ENCODE measurements at places on chromosomes 11 and 22. TPM values are rescaled to one million over a fixed set of nuclear protein-coding genes. Genes with fewer than 3 reads are reported as not detected.

DNA sequence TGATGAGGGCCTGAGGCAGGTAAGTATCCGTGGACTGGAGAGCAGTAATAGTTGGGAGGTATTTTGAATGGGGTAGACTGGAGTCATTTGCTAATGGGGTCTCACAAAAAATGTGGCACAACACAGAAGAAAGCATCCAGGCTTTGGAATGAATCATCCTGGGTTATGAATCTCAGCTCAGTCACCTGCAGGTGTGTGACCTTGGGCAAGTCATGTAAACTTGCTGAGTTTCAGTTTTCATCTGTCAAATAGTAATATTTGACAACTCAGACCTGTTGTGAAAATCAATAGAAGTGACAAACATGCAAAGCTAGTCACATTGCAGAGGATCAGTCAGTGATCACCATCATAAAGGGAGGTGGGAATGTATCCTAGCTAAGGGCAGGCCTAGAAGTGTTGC, 232.0 kb upstream of the TENM4 start:
- no peaks in the 10 kb centered on the region for H3K36me3 ChIP-seq
- no peak for DNase-seq
- H3K27me3 ChIP-seq = no peaks in the 10 kb centered on the region
- no peak overlapping the region for H3K27ac ChIP-seq
- no peaks in the 10 kb centered on the region for H3K4me1 ChIP-seq
- no peak overlapping the region for H3K4me3 ChIP-seq

DNA sequence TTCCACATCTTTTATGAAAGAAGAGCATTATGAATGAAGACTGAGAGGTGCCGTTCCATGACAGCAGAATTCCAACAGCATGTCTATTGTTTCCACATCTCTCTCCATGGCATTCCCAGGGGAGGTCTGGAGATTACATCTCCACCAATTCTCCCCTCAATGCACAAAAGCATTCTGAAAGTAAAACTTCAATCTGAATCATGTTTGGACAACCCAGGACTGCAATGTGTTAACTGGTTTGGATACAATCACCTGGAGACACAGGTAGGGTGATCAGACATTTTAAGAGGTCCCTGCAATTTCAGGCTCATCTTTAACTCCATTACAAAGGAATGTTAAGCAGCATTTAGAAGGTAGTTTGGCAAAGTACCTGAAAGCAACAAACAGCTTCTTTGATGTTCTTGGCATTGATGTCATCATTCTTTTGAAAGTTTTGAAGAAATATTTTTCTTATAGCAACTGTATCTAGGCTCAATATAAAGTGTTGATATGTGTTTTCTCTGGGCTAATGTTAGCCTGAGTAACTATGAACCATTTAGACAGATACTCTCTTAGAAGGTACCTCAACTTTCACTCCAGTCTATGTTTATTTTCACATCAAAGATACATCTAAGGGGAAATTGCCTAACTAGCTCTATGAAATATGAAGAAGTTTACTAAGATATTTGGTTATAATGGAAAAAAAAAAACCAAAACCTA, 181.4 kb upstream of the MTMR2 start:
- H3K4me3 ChIP-seq = no peak overlapping the region
- H3K36me3 ChIP-seq = peaks cover 11% of the 10 kb centered on the region
- H3K4me1 ChIP-seq = peaks cover 49% of the 10 kb centered on the region
- no peaks in the 10 kb centered on the region for H3K27me3 ChIP-seq

- no peaks in the 10 kb centered on the region for H3K36me3 ChIP-seq
- H3K4me1 ChIP-seq = peaks cover 34% of the 10 kb centered on the region
- peak overlapping the region; percentile 1 for H3K4me3 ChIP-seq
- peaks cover 10% of the 10 kb centered on the region for H3K27me3 ChIP-seq
Observed at GRCh38 chr11:32088117-32088941, 2.5 kb upstream of the RCN1 start.

DNA sequence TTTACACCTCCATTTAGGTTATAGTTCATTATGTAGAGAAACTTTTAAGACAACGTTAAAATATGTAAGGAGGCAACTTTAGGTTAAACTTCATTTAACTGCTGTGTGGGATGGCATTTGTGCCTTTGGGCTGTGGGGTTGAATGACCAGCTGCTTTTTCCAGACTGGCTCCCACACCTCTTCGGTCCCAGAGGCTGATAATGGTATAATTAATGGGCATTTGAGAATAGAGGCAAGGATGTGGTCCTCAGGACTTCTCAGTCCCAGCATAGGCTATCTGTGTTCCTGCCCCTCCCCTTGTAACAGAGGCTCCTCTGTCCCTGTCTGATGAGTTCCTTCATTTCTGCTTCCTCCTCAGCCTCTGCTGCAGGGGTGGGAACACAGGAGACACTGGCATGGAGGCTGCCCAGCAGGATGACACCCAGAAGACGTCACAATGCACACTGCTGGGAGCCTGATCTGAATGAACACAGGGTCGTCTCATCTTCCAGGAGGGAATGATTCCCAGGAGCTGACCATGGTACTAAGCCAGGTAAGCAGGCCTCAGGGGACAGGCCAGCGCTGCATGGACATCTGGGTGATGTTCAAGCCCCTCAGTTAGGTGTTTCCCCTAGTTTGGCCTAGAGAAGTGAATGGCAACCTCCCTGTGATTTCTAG, 17.1 kb upstream of the GNAZ start:
- no peaks in the 10 kb centered on the region for H3K36me3 ChIP-seq
- H3K27me3 ChIP-seq = peaks cover 21% of the 10 kb centered on the region
- H3K27ac ChIP-seq = no peak overlapping the region
- no peak overlapping the region for H3K4me3 ChIP-seq

DNA sequence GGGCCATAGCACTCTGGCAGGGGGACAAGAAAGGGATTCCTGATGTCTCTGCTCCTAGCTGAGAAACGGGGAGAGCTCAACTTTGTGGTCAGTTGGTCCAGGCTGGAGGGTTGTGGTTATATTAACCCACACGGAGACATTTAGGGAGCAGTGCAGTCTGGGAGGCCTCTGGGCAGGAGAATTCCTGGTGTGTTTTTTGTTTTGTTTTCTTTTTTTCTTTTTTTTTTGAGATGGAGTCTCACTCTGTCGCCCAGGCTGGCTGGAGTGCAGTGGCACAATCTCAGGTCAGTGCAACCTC, 88.0 kb upstream of the SHISAL1 start:
- no peak overlapping the region for H3K4me3 ChIP-seq
- DNase-seq = no peak
- no peaks in the 10 kb centered on the region for H3K36me3 ChIP-seq
- H3K27me3 ChIP-seq = no peaks in the 10 kb centered on the region
- H3K4me1 ChIP-seq = no peaks in the 10 kb centered on the region

- no peaks in the 10 kb centered on the region for H3K27me3 ChIP-seq
- no peak overlapping the region for H3K4me3 ChIP-seq
- H3K36me3 ChIP-seq = no peaks in the 10 kb centered on the region
- H3K27ac ChIP-seq = no peak overlapping the region
Observed at GRCh38 chr11:44939673-44940395, 10.8 kb downstream of the TP53I11 start.

- no peak overlapping the region for H3K27ac ChIP-seq
- H3K4me3 ChIP-seq = no peak overlapping the region
- peaks cover 8% of the 10 kb centered on the region for H3K27me3 ChIP-seq
- no peaks in the 10 kb centered on the region for H3K36me3 ChIP-seq
Observed at GRCh38 chr22:32233091-32233490, 22.1 kb downstream of the SLC5A4 start.

GRCh38 chr11:102955624-102956023, at the start of gene MMP13:
Gene MMP13 (minus strand): TSS chr11:102955732. CDS start chr11:102955705, 27 bp downstream.
- no peaks in the 10 kb centered on the region for H3K36me3 ChIP-seq
- no peak within 1 kb of the TSS for H3K4me3 ChIP-seq
- H3K27me3 ChIP-seq = peaks cover 5% of the 10 kb centered on the region

GRCh38 chr11:120199613-120200012, 11.2 kb upstream of the OAF start:
- no peaks in the 10 kb centered on the region for H3K4me1 ChIP-seq
- no peak overlapping the region for H3K27ac ChIP-seq
- no peak overlapping the region for H3K4me3 ChIP-seq
- H3K27me3 ChIP-seq = peaks cover 5% of the 10 kb centered on the region

- H3K4me3 ChIP-seq = no peak overlapping the region
- H3K4me1 ChIP-seq = peaks cover 3% of the 10 kb centered on the region
- H3K27me3 ChIP-seq = no peaks in the 10 kb centered on the region
- H3K36me3 ChIP-seq = peaks cover 3% of the 10 kb centered on the region
- DNase-seq = no peak
- H3K27ac ChIP-seq = no peak overlapping the region
Observed at GRCh38 chr11:118536726-118537125, 5.7 kb downstream of the TMEM25 start.

DNA sequence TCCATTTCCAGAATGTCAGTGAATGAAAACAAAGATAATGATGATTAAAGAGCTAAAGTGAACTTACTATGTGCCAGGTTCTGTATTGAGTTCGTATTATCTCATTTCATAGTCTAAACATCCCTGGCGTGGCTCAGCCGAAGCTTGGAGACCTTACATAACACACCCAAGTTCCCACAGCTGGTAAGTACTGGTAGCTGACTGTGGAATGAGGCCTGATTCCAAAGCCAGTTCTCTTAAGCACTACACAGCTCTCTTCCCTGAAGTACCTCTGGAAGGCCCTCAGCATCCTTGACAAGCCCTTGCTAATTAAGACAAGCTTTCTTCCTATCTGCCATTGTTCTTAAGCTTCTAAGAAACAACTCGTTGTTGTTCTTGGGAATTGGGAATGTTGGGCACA, 28.6 kb upstream of the NCAM1 start:
- no peaks in the 10 kb centered on the region for H3K36me3 ChIP-seq
- H3K27ac ChIP-seq = no peak overlapping the region
- no peak for DNase-seq
- H3K4me1 ChIP-seq = no peaks in the 10 kb centered on the region
- H3K4me3 ChIP-seq = no peak overlapping the region

GRCh38 chr11:19627566-19627965, 85.1 kb upstream of the NAV2 start:
- DNase-seq = no peak
- H3K4me3 ChIP-seq = no peak overlapping the region
- H3K27ac ChIP-seq = no peak overlapping the region

DNA sequence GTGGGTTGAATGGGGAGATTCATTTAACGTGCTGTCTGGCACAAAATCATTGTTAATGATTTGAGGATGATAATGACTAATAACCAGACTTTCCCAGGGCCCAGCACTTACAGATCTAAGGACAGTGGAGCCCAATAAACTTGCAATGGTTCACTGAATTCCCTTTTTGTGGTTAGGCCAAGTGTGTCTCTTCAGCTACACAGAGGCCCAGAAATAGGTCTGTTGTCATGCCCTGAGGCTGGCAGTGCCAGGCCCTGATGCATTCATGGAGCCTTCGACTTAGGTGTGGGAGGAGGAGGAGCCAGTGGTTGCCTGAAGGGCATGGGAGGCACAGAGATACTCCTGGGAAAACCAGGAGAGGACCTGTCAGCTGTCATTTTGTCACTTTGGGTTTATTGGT, 56.1 kb downstream of the KIAA1671 start:
- H3K4me1 ChIP-seq = no peaks in the 10 kb centered on the region
- DNase-seq = no peak
- H3K27ac ChIP-seq = no peak overlapping the region
- H3K4me3 ChIP-seq = no peak overlapping the region

DNA sequence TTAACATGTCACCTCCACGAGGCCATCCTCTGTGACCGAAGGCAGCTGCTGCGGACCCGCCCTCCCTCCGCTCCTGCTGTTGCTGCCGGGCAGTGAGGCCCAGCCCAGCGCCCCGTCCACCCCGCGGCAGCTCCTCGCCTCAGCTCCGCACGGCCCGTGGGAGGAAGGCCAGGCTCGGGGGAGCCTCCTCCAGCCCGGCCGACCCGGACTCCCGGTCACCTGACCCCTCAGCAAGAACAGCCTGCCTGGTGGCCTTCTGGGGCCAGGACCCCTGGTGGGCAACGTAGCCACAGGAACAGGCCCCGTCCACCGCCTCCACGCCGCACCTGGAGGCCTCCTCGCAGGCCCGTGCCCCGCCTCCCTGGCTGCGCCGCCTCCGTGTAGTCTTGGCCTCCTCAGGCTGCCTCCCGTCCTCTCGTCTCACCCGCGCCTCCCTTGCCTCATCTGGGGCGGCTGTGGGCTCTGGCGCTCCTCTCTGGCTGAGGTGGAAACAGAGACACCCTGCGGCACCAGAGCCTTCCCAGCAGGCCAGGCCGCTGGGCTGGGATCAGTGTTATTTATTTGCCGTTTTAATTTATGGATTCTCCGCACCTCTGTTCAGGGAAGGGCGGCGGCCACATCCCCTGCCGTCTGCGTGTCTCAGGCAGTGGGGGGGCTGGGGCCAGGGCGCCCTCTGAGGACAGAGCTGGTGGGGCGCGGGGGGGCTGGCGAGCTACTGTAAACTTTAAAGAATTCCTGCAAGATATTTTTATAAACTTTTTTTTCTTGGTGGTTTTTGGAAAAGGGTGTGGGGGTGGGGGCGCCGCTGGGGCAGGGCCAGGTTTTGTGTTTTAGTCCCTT, 25.4 kb downstream of the MOB2 start:
- no peak overlapping the region for H3K4me3 ChIP-seq
- no peaks in the 10 kb centered on the region for H3K4me1 ChIP-seq
- H3K27me3 ChIP-seq = no peaks in the 10 kb centered on the region
- no peak overlapping the region for H3K27ac ChIP-seq

- H3K27me3 ChIP-seq = peaks cover 8% of the 10 kb centered on the region
- no peak for DNase-seq
- no peaks in the 10 kb centered on the region for H3K36me3 ChIP-seq
- peaks cover 9% of the 10 kb centered on the region for H3K4me1 ChIP-seq
- H3K27ac ChIP-seq = no peak overlapping the region
Observed at GRCh38 chr11:17410606-17411379, 22.3 kb upstream of the KCNJ11 start.

DNA sequence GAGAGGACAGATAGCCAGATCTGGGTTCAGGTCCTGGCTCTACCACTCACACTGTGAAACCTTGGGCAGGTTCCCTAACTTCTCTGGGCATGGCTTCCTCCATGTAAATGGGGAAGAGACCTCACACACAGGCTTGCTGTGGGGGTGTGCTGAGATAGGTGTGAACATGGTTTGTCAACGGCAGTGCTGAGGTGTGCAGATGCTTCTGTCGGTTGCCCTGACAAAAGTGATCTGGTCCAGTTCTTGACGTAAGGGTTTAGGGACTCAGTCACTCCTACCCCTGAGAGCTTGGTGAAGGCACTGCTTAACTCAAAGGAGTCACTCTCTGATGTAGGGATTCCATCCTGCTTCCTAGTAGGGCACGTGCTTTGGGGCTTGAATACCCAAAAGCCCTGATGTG, 2.0 kb downstream of the C1QTNF4 start:
- peaks cover 34% of the 10 kb centered on the region for H3K27me3 ChIP-seq
- no peak overlapping the region for H3K27ac ChIP-seq
- DNase-seq = no peak
- H3K4me1 ChIP-seq = peaks cover 19% of the 10 kb centered on the region

- peaks cover 10% of the 10 kb centered on the region for H3K27me3 ChIP-seq
- H3K4me3 ChIP-seq = no peak overlapping the region
- H3K4me1 ChIP-seq = no peaks in the 10 kb centered on the region
- DNase-seq = peak; percentile 85
- H3K36me3 ChIP-seq = no peaks in the 10 kb centered on the region
- H3K27ac ChIP-seq = no peak overlapping the region
Observed at GRCh38 chr22:22422629-22423112, 85.9 kb downstream of the ZNF280B start.

- H3K4me1 ChIP-seq = peaks cover 82% of the 10 kb centered on the region
- H3K4me3 ChIP-seq = peak overlapping the region; percentile 49
- no peak for DNase-seq
- peaks cover 3% of the 10 kb centered on the region for H3K36me3 ChIP-seq
- H3K27me3 ChIP-seq = no peaks in the 10 kb centered on the region
- H3K27ac ChIP-seq = peak overlapping the region; percentile 94
Observed at GRCh38 chr11:96215826-96216225, 127.2 kb downstream of the MAML2 start.

GRCh38 chr22:27137871-27138337, 480.5 kb downstream of the MIAT start:
- no peaks in the 10 kb centered on the region for H3K4me1 ChIP-seq
- no peak overlapping the region for H3K4me3 ChIP-seq
- H3K36me3 ChIP-seq = no peaks in the 10 kb centered on the region
- no peak overlapping the region for H3K27ac ChIP-seq
- peaks cover 6% of the 10 kb centered on the region for H3K27me3 ChIP-seq

Gene BLID
- not detected for total RNA-seq

Gene OR52A1
- total RNA-seq = not detected

Gene C11orf86
- total RNA-seq = not detected

Gene SCO2
- total RNA-seq = 1.1 TPM

Gene CRYBB3
- total RNA-seq = not detected

Measured in activated naive CD4-positive, alpha-beta T cell treated with anti-CD3 and anti-CD28 coated beads for 36 hours (primary cell).